ENCODE measurements at places on chromosomes 1 and 21.

GRCh38 chr1:46764402-46764801 is 34.4 kb upstream of the CYP4B1 start:
- no peak for DNase-seq

- peak; percentile 68 for DNase-seq
These were observed 20.8 kb downstream of the VANGL2 start for GRCh38 chr1:160420881-160421842.

DNA sequence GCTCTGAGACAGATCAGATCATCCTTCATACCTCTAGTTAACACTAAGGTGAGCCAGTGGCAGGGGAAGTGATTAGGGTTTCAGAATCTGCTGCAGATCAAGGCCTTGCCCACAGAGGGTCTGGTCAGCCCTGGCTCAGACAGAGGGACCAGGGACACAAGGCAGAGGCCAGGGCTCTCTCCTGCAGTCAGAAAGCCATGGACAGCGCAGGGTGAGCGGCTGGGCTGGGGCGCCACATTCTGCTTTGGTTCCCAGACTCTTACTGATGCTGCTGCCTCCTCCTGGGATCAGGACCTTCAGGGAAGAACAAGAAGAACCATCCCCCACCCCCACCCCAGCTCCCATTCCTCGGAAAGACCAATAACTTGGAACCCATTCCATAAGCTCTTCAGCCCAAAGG is 43.1 kb downstream of the GPR161 start:
- DNase-seq: no peak

DNA sequence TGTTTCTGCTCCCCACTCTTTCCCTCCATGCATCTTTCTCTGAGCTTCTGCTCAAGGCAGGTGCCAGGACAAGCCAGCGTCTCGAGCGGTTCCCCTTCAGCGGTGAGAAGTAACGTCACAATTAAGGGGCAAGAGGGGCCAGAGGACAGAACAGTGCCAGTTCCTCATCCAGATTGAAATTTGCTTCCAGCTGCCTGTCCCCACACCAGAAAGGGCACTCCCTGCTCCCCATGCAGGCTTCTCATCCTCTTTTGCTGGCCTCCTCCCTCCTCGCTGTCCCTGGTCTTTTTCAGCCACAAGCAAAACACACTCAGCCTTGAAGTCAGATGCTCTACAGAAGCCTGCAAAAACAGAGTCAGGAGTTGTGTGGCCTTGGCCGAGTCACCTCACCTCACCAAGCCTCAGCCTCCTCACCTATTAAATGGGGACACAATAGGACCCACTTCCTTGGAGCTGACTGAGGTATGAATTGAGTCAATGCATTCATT is 35.0 kb upstream of the ECE1 start:
- no peak for DNase-seq

DNA sequence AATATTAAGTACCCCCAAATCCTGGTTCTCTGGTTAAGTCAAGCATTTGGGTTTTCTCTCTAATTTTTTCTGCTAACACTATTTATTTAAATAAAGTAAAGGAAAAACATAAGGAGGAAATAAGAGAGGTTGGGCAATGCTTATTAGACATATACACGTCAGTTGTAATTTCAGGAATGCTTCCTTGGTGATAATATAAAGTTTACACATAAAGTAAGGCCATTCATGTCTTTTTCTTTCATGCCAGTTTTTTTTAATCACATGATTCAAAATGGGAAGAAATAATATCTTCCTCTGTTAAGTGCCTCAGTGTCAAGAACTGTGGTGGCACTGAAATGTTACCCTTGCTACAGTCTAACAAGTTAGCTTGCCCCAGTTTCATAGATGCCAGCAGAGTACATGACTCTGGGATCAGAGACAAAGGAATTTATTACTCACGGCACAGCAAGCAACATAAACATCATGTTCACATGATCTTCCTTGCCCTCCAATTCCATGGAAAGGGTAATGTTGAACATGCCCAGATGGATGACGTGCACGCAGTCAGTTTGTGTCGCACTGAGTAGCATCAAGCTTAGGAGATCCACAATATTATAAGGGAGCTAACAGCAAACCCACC is 184.9 kb downstream of the PLA2G4A start:
- DNase-seq: no peak

DNA sequence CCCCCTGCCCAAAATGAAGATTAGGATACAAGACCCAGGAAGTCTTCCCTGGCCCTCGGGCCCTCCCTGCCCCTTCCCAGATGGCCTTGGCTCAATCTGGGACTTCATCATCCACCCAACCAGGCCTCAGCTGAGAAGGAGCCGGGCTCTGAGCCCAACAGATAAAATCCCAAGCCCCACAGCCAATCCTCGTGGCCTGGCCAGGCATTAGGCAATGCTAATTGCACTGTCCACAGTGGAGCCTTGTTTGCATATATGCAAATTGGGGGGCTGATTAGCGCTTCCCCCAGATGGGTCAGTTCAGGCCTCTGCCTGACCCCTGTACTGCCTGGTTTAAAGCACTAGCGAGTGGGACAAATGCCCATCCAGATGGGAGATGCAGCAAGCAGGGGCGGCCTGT is 34.9 kb downstream of the IGSF21 start:
- DNase-seq: no peak

- no peak for DNase-seq
These were observed 26.6 kb downstream of the UBE4B start for GRCh38 chr1:10059342-10059718.

GRCh38 chr1:233960386-233960785 is 55.9 kb downstream of the SLC35F3 start:
- DNase-seq: no peak

- DNase-seq: no peak
These were observed 412.5 kb downstream of the PTPRU start for GRCh38 chr1:29648798-29649188.

- peak; percentile 57 for DNase-seq
These were observed 312.4 kb downstream of the PTBP2 start for GRCh38 chr1:97033949-97034348.

DNA sequence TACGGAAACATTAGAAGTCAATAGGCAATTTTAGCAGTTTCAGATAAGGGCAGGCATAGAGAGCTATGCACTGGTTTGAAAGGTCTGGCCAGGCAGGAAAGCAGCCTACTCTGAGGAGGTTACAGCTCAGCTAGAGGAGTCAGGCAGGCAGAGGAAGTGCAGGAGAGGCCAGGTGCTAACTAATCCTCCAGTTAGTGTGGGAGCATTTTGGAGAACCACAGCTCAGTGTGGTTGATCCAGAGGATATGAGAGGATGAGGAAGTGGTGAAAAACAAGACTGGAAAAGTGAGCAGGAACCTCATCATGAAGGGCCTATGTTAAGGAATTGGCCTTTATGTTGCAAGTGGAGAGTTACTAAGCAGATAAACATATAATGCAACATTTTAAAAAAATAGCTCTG is 282.4 kb upstream of the SGIP1 start:
- peak; percentile 34 for DNase-seq

DNA sequence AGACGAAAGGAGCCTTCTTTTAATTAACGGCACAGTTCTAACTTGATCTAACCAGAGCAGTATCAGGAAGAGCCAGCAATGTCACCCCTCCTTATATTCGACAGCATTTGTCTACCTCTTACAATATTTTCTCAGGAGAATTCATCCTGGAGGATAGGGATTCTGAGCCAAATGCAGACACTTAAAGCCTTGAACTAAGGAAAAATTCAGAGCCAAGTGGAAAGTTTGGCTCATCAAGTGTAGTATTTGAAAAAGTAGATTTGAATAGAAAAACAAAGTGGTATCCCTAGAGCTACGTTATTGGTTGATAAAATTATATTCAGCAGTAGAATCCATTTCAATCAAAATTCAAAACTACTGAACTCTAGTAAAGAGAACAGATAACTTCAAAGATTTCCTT is 732.0 kb upstream of the ADGRL2 start:
- DNase-seq: no peak

- no peak for DNase-seq
These were observed 140.9 kb upstream of the CTTNBP2NL start for GRCh38 chr1:112255080-112255479.

DNA sequence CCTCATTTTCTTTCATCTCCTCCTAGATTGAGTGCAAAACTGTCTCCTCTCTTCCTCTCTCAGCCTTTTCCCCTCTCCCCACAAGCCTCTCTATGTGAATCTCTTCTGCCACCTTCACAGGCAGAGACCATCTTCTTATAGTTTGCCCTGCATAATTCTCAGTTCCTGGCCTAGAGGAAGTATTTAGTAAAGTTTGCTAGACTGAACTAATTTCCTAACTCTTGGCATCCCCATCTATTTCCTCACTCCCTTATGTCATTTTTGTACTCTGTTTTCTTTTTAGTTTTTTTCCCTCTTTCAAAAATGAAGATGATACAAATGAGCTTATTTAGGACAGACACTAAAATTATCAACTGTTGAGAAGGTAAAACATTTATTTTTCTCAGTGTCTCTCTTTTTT is 66.0 kb downstream of the XCL2 start:
- no peak for DNase-seq

DNA sequence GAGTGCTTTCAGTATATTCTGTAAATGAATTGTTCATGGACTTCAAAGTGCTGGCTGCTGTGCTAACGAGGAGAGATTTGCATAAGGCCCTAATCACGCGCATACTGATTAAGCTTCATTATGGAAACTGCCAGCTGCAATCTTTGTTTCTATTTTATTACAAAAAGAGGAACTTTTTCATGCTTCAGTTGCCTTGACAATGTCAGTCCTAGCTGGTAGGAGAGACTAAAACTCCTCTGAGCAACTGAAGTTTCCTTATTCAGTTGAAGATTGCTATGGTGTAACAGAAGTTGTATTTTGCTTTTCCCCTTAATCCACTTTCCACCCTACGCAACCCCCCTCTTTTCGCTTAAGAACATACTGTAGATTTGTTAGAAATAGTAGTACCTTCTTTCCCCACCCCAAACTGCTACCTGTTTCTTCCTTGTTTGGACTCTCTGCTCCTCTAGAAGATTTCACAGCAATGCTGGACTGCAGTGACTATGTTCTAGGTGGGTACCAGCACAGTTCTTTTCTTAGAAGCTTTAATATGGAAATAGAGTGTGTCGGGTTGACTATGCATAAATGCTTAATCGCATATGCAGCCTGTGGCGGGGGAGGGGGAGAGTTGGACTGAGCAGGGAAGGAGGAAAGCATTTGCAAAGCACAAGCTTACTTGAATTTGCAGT is 108.3 kb downstream of the POU2F1 start:
- DNase-seq: peak; percentile 92

DNA sequence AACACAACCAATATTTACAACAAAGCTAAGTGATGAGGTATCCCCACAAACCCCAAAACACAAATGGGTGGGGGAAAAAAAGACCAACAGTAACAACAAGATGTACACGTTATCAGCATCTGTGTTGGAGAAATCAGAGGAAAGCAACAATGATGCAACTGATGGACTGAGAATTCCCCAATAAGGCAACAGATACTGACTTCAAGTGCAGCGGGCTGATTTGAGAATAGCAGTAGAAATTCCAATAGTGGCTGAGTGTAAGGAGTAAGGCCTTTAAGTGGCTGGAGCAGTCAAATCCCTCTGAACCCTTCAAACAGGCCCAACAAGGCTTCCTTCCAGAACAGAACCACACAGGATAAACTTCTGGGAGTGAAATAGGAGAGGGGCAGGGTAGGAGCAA is 97.6 kb downstream of the TM2D1 start:
- no peak for DNase-seq

DNA sequence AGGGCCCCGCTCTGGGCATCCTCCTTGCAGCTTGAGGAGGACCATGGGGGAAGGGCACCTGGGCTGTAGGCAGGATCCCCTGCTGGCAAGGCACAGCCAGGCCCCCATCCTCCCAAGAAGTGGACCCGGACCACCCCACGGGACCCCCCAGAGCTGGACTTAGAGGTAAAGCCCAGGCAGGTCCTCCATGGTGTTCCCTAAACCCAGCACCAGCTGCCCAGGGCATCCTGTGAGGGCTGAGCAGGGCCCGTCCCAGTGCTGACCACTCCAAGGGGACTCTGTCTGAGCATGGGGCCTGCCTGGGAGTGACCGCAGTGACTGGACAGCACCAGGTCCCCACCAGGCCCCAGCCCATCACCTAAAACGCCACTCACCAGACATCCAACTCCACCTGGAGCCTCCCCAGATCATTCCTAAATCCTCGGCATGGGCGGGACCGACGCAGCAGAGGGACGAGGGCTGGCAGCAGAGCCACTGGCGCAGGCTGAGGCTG is 21.3 kb downstream of the COL6A2 start:
- DNase-seq: no peak

DNA sequence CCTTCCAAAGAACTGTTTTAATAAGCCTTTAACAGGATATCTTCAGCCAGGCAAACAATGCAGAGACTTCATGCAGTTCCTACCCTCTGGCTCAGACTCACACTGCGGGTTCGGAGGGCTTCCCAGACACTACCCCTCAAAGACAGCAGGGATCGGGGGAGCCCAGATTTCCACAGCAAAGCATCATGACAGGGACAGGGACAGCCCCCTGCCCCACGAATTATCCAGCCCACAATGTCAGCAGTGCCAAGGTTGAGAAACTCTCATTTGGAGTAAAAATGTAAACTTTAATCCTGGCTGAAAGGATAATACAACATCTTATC is 20.1 kb downstream of the NPHP4 start:
- DNase-seq: no peak

DNA sequence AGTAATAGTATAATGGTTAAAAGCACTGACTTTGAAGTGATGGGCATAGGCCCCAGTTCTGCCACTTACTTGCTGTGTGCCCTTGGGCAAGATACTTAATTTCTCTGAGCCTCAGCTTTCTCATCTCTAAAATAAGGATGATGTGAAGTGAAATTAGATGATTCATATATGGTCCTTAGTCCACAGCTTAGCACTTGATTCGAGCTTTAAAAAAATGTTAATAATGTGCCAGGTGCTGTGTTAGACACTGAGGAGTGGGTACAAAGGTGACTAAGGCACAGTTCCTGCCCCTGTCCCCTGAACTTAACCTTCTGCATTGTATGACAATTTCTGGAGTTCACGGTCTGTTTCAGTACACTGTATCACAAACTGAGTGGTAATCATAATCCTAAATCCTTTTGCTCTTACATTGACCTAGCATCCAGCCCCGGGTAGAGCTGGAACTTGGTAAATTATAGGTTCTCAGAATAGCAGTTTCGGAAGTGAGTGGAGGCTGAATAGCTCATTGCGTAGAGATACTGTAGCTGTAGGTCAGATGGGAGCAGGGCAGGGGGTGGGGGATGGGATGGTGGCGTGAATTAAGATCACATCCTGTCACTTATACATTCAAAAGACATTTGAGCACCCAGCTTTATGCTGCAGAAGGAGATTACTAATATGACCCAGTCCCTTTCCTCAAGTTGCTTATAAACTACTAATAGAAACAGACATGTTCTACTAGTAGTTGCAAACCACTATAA is 1.5 kb downstream of the ZNF691 start:
- no peak for DNase-seq

DNA sequence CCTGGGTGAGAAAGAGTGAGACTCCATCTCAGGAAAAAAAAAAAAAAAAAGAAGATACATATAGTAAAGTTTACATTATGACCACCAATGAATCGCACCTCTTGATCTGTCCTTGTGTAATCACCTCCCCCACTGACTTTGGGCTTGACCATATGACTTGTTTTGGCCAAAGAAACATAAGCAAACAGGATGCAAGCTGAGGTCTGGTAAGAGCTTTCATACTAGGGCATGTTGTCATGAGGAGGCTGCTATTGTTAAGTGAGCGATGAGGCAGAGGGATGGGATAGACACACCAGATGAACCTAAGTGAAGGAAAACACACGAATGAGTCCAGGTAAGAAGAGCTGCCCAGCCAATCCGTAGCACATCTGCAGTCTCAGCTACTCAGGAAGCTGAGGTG is 10.7 kb downstream of the ENAH start:
- no peak for DNase-seq
